ENCODE measurements at places on chromosomes 11 and 22.
A peak's percentile ranks its signal among the peaks of the same experiment; 100 is the strongest.

DNA sequence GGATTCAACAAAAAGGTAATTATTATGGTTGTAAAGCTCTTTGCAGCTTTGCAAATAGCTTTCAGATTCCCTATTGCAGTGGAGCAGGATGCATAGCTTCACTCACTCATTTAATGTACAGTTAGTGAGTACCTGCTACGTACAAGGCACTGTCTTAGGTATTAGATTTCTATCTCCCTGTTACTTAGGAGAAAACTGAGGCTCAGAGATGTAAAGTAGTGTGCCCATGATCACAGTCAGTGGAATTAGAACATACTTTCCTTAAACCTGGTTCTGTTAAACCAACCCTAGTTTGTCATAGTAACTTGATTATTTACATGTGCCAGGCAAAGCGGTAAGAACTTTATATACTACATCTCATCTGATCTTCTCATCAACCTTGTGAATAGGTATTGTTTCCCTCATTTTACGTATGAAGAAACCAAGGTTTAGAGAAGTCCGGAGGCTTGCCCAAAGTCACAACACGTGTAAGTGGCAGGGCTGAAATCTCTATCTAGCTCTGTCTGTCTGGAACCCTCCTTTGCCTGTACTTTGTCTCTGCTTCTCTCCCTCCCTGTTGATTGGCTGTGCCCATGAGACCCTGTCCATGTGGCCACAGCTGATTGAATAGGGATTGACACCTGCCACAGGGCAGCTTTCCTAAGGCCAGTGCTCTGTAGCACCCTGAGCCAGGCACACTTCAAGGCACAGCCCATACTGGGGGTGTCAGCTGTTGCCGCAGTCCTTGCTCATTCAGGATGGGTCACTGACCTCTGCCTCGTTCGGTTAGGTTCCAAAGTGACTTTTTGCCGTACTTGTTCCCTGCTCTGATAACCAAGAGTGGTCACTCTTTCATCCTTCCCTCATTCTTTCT, 63.8 kb upstream of the PRSS23 start:
- no peak for DNase-seq

DNA sequence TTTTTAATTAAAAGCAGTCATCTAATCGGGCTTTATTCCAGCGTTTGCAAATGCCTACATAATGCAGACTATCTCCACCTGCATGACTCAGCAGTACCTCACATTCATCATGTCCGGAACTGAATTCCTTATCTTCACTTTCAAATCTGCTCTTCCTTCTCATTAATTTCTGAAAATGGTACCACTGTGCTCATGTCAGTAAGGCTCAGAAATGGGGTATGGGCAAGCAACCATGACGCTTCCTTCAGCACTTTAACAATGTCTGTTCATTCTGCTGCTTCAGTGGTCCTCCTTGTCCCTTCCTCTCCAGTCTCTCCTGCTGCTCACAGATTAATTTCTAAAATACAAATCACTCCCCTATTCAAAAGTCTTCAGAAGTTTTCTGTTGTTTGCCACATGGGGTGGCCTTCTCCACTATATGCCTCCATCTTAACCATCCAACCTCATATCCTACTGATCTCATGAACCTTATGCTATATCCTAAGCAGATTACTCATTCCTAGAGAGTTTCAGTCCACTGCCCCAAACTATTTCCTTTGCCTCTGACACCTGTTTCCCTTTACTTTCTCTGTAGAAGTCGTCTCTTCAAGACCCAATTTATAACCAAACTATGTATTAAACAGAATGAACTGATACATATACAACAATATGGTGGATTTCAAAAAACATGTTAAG, 7.0 kb downstream of the GTF2H1 start:
- DNase-seq, result no peak

DNA sequence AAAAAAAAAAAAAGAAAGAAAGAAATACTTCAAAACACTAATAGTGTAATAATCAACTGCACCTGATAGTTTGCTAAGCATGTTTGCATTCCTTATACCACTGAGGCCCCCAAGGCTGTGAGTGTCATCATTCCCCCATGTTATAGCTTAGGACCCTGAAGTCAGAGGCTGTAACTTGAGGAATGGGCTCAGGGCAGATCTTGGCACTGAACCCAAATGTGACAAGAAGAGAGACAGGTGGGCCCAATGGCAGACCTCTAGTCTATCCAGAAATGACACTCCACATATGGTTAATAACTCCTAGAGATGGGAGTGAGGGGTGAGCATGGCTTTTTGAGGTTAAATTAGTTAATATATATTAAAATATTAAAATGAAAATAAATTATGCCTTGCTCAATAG, 13.2 kb downstream of the ZNF70 start:
- no peak for DNase-seq

- DNase-seq, result no peak
Measured at GRCh38 chr22:19832476-19833108, 22.1 kb downstream of the GNB1L start.

- DNase-seq, result no peak
Measured at GRCh38 chr11:26749927-26750326, 28.1 kb upstream of the SLC5A12 start.

- no peak for DNase-seq
Measured at GRCh38 chr11:110883256-110883655, 171.0 kb upstream of the ARHGAP20 start.

DNA sequence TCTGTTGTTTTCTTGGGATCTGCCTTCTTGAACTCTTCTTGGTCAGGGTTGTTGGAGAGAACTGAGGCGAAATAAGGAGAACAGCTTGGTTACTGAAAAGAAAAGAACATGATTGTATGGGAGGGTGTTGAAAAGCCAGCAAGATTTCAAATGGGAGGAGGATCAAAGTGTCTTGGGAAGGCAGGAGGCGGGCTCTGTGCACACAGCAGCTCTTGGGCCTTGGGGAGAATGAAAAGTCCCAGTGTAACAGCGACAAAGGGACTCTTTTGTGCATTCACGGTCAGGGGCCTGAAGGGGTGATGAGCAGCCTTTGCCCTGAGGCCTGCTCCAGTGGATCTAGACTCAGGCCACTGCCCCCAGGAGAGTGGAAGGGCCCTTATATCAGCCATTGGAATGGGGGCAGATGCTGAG, 135.4 kb downstream of the ADAMTS15 start:
- DNase-seq, result no peak

DNA sequence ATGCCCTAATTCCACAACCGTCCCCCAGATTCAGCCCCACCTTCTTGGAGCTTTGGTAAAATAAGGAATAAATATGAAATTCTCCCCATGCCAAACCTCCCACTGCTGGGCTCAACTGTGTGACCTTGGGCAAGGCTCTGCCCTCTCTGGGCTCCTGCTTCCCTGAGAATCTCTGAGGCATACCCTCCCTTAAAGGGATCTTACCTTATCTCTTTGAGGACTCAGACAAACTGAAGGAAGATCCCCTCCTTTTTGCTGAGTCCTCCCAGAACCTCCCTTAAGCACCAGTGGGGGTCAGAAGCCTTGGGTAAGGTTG, 2.7 kb downstream of the CD248 start:
- DNase-seq, result no peak

DNA sequence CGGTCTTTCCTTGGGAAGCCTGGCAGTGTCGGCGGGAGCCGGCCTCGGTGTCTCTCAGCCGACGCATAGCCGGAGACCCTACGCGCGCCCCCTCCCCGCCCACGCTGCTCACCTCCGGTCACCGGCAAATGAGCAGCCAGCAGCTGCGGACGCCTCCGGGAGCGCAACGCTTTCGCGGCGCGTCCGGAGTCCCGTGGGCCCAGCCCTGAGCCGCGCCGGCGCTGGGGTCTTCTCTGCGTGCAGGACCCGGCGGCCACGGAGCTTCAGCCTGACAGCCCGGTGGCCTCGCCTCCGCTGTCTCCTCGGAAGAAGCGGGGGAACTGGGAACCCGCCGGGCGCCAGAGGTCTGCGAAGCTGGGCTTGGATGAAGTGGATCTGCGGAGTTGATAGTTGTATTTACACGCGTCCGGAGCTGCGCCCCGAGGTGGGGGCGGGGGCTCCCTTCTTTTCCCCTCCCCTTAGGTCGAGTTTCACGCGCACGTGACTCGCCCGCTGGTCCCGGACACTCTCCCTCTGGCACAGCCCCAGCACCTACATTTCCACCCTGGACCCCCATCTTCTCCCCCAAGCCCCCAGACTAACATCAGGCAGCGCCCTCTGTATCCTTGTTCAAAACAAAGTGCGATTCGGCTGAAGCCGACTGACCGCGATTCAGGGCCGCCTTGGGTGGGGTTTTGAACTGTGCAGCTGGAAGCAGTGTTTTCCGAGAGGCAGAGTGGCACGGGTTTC, at the start of gene SLC43A1:
TSS of gene SLC43A1 (minus strand) at position 371 of the 729 bp plus-strand sequence. CDS start 1,591 bp downstream, outside the sequence.
- peak; percentile 43 for DNase-seq

- no peak for DNase-seq
Measured at GRCh38 chr11:14144934-14145333, 182.4 kb downstream of the SPON1 start.

- no peak for DNase-seq
Measured at GRCh38 chr22:21108379-21109115, 62.8 kb downstream of the LRRC74B start.

GRCh38 chr11:118641397-118642019, 34.1 kb downstream of the PHLDB1 start:
- no peak for DNase-seq

DNA sequence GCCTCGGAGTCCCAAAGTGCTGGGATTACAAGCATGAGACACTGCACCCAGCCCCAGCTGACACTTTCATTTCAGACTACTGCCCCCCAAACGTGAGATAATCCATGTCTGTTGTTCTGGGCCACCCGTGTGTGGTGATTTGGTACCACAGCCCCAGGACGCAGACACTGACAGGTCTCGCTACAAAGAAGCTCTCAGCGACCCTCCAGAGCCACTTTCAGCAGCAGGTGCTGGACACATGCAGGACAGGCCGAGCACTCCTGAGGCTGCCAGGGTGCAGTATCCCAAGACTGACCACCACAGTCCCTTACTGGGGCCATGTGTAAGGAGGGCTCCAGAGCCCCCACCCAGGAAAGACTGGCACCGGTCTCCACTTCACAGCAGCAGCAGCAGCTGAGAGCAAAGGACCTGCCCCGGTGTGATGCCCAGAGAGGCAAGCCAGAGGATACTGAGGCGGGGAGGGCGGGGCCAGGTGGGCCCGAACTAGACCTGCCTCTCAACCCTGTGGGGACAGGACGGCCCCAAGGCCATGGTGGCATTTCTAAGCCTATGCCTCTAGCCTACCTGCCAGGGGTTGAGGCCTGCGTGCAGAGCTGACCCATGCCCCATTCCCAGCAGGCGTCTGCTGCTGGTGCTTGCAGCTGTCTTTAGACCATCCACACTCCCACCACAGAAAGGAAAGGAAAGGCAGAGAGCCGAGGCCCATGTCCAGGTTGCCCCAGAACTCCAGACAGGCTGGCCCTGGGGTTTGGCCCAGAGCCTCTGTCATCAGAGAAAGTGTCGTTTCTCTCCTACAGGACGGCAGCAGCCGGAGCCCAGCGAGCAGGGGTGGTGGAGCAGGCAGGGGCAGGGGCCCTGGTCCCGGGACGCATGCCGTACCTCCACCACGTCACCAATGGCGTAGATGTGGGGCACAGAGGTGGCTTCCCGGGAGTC, 28.0 kb upstream of the GNB1L start:
- no peak for DNase-seq

- no peak for DNase-seq
Measured at GRCh38 chr11:71309181-71309580, 56.8 kb upstream of the SHANK2 start.

DNA sequence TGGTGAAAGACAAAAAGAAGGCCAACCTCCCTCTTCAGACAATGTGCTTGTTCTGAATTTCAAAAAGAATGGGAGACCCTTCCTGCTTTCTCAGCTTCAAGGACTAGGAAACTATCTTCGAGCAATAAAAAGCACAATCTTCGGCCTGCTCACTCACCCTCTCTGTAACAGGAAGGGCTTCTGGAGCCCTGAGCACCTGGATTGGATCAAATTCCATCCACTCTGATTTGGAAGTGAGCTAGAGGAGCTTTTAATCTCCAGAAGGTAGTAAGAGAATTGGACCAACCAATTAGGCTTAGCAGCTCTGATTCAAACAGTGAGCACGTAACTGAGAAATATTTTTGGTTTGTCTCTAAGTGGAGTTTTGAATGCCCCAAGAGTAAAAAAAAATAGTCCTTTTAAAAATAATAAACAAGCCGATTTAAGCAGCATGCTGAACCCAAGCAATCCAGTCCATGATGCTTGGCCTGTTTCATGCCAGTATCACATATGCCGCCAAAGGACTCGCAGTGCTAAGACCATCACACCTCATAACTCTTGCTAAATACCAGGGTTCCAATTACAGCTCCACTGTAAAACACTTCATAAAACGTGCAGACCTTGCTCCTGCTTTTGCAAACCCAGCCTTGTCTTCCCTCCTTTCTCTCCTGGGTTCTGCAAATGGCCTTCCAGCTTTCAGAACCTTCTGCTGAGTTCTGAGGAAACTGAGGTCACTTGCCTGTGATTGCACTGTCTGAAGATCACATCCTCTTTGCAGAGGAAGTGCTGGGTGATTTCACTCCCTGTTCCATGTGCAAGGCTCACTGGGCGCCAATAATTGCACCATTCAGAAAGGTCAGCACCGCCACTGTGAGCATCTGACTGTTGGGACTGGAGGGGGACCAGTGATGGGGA, 74.4 kb downstream of the SLC1A2 start:
- no peak for DNase-seq

DNA sequence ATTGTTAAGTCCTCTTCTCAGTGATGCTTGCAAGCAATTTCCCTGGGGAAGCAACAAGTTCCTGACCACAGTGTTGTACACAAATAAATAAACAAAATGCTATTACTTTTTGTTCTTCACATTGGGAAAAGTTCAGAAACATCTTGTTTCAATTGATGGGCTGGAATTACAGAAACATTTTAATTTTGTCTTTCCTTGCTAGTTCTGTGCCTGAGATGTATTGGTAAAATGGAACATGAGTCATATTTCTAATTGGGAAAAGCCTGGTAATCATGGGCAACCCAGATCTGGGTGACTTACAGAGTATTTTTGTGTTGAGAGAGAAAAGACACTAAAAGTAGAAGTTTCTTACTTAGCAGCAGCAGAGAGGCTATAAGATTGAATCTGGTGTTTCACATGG, 576 bp upstream of the BLID start:
- DNase-seq, result no peak

DNA sequence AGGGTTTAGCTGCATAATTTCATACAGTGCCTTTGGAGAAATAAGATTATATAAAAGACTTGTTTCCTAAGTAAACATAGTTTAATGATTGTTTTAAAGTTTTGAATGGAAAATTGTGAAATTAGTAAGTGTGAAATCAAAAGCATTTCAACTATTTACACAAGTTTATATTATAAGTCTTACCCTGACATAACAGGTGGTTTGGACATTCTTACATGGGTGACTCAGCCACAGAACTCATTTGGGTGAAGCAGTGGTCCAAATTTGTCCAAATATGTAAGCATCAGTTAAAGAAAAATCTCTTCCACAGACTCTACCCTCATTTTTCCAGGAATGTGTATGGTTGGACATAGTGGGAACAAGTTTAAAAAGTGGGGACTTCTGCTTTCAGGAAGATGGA, 68.0 kb downstream of the USP47 start:
- DNase-seq, result no peak

Data from stimulated activated CD4-positive, alpha-beta T cell treated with anti-CD3 and anti-CD28 coated beads, Interleukin-12 subunit alpha, Interleukin-12 subunit beta, amount 100 ng/mL, for 4 hours (primary cell).